ENCODE measurements at places on chromosomes 12 and 14.

GRCh38 chr14:105126981-105127329, 41.6 kb downstream of the JAG2 start:
- no peak for DNase-seq

- DNase-seq, result no peak
Measured at GRCh38 chr14:59086241-59086882, 102.1 kb upstream of the DAAM1 start.

- no peak for DNase-seq
Measured at GRCh38 chr14:45177076-45177475, 41.3 kb downstream of the FANCM start.

GRCh38 chr12:5923751-5924150, 21.3 kb downstream of the ANO2 start:
- DNase-seq, result no peak

- DNase-seq, result no peak
Measured at GRCh38 chr12:6950401-6950801, 755 bp upstream of the PTPN6 start.

GRCh38 chr12:41466300-41466699, 278.2 kb downstream of the PDZRN4 start:
- DNase-seq, result no peak

DNA sequence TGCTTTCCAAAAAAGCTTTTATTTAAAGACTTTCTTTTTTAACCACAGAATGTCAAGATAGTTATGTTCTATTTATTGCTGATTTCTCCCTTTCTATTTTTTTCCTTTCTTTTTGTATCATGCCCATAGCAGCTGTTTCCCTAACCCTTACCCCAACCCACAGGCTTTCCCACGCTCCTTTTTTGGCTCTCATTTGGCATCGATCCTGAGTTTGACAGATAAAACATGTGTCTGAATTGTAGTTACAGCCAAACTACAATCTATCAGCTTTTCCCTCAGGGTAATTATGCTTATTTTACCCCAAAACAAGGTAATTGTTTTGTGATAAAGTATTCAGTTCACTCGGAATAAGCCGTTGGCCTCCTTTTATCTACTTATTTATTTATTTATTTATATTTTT, 46.7 kb downstream of the PDE3A start:
- no peak for DNase-seq

DNA sequence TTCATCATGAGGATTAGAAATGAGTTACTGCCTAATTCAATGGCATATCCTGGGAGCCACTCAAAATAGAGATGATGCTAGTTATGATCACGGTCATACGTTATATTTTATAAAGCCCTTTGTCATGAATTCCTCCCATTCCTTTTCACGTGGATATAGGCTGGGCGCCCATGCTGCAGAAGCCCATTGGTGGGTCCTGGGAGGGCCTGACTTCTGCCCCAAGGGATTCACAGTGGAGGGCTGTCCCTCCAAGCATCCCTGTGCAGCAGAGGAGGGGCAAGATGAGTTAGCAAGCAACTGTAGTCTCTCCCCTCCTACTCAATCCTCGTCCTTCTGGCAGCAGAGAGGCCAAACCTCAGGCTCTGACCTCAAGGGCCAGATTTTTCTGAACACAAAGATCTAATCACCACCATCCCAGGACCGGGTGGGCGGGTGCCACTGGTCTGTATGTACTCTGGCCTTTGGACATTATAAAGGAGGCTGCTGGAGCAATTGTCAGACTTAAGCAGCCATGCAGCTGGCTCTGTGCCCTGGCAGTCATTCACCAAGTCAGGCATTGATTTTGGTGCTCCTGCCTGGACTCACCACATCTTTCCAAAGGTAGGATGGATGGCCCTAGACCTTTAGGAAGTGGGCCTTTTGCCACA, 8.6 kb downstream of the GLTP start:
- no peak for DNase-seq

GRCh38 chr12:11863988-11864387, 206.8 kb upstream of the BCL2L14 start:
- no peak for DNase-seq

- no peak for DNase-seq
Measured at GRCh38 chr12:125124320-125124966, 59.2 kb downstream of the AACS start.

- DNase-seq, result no peak
Measured at GRCh38 chr12:77343291-77343690, 277.9 kb upstream of the E2F7 start.

- DNase-seq, result no peak
Measured at GRCh38 chr14:94827711-94828447, 58.0 kb upstream of the GSC start.

- DNase-seq, result no peak
Measured at GRCh38 chr14:76919431-76920330, 93.5 kb downstream of the LRRC74A start.

DNA sequence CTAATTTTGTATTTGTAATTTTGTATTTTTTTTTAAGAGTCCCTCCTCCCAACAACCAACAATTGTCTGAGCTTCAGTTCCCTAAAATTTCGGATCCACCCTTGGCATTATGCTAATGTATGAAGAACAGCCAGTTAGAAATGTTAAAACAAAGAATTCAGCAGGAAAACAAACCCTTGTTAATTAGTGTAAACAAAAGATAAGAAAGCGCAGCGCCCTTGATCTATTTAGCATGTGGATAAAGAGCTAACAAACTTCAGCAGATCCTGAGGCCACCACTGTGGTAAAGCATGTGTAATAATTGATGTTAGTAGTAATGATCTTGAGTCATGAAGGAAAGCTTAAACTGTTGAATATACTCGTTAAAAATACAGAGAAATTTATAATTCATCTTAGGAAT, 199.8 kb downstream of the TMX1 start:
- DNase-seq, result no peak

DNA sequence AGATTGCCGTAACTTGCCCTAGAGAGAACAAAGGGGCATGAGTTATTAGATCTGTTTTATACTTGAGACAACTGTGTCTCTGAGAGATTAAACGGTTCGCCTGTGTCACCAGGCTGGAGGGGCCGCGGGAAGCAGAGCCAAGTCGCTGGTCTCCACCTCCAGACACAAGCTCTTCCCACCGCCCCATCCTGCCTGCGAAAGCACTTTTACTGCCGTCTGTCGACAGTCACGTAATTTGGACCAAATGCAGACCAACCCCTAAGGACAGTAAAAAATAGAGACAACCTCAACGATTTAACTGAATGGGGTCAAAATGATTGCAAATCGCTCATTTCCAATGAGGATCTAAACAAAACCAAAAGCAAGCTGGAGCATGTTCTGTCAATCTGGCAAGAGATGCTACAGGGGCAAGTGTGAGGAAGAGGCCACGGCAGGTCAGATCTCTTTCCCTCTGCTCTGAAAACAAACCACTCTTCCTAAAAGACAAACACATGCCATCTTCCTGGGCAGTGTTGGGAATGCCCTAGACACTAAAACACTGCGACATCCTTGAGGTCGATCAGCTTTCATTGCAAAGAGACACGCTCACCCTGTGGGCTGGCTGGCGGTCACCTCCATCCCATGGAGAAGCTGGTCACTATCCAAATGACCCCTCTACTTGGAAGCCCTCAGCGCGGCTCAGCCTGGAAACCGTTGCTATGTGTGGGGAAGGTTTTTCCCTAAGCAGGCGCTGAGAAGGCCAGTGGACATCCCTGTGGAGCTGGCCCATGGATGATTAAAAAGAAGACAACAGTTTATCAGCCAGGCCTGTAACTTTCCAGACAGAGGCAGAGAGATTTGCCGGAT, 17.1 kb downstream of the GSC start:
- no peak for DNase-seq

DNA sequence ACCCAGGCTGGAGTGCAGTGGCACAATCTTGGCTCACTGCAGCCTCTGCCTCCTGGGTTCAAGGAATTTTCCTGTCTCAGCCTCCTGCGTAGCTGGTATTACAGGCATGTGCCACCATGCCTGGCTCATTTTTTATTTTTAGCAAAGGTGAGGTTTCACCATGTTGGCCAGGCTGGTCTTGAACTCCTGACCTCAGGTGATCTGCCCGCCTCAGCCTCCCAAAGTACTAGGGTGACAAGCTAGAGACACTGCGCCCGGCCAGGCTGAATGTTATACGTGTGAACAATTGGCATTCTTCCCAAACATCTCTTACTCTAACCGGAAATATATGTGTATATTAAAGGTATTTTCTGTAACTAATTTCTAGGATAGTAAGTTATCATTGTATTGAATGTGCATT, 13.2 kb upstream of the LIMA1 start:
- DNase-seq, result no peak

- no peak for DNase-seq
Measured at GRCh38 chr14:52048641-52049204, 20.1 kb downstream of the NID2 start.

DNA sequence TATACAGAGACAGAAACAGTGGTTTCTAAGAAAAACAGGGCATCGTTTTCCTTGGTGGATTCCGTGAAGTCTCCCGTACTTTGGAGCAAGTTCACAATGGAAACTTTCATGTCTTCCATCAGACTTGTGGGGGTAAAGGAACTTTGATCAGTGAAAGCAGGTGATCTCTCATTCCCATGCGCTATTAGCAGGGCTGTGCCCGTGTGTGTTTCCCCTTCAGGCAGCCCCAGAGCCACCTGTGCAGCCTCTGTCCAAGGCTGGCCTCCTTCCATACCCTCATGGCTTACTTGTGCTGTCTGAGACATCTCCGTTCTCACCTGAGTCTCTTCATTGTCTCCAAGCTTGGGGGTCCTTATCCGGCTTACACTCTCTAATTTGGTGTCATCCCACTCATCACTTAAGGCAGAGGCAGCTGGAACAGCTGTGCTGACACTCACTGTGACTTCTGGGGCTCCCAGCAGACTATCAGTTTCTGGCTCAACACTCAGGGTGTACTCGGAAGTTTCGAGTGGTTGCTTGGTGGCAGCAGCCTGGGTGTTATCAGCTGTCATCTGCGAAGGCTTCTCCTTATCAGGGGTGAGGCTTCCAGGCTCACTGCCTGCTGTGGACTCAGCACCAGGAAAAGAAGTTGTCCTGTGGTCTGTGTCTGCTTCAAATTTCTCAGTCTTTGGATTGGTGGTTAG, 13.8 kb downstream of the ARMH4 start:
- DNase-seq, result no peak

DNA sequence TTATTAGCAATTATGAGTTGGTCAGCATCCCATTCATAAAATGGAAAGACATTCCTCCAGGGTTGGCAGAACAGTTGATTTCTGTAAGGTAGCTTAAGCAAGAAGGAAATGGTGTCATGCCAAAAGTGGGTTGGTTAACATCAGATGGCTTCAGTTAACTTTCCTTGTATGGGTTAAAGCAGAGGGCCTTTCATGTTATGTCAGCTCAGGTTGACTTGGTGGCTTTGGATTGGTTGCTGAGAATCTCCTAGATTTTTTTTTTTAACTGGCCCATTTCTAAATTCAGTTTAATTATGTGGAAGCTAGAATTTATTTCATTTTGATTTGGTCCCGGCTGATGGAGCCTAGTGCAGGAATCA, 87.8 kb downstream of the BBS10 start:
- DNase-seq, result no peak

DNA sequence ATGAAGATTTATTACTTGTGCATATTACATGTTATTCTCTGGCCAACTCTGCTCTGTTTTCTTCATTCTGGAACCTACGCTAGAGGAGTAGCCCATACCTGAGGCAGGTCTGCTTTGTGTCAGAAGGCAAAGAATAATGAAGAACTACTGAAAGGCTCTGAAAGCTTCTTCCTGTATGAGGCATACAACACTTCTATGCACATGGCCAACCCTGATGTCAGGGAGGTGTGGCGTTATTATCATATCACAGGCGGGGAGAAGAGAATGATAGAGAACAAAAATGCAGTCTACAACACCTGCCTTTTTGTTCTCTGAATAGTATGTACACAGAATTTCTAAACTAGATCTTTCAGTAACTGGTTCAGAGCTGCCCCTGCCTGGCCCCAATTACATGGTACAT, 32.5 kb upstream of the CRY1 start:
- no peak for DNase-seq

DNA sequence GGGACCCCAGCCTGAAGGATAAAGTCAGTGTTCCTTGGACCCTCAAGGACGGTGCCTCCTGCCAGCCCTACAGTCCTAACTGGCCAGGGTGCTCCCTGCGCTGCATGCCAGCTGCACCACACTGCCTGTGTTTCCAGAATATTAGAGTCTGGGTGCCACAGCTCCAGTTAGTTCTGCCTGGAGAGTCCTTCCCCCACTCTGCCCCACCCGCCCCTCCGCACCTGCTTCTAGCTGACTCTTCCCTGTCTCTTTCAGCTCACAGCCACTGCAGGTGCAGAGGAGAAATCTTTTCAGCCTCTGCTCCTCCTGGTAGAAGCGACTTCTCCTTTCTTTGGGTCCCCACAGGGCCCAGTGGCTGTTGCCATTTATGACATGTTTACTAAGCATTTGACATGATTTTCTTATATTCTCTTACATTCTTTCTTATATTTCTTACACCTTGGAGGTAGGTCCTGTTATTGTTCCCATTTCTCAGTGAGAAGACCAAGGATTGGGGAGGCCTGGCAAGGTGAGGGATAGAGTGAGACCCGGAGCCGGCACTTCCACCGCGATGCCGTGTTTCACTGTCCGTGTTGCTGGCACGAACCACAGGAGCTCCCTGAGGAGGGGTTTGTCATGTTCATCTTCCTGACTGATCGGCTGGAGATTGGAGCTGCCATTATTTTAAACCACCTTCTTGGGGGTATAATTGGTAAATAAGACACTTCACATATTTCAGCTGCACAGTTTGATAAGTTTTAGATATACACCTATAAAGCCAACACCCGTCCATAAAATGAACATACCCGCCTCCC, 29.4 kb downstream of the SYNE3 start:
- no peak for DNase-seq

- no peak for DNase-seq
Measured at GRCh38 chr12:106288494-106289195, 13.9 kb upstream of the TCP11L2 start.

DNA sequence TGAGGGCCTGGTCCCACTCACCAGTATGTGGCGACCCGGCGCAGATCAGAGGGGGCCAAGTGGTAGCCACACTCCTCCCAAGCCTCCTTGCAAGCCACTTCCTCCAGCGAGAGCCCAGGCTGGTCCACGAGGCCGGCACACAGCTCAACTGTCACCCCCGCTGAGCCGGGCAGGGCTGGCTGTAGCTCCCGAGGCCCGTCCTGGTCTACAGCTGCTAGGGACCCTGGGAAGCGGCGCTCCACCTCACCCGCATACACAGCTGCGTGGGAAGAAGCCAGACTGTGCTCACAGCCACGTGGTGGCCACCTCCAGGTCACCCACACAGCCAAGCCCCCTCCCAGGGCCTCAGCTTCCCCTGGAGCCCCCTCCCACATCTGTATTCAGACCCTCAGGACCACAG, 4.6 kb downstream of the NUDT14 start:
- no peak for DNase-seq

GRCh38 chr12:69872804-69873203, 47.8 kb downstream of the MYRFL start:
- DNase-seq, result no peak
